ENCODE measurements at places on chromosomes 6 and 20.

DNA sequence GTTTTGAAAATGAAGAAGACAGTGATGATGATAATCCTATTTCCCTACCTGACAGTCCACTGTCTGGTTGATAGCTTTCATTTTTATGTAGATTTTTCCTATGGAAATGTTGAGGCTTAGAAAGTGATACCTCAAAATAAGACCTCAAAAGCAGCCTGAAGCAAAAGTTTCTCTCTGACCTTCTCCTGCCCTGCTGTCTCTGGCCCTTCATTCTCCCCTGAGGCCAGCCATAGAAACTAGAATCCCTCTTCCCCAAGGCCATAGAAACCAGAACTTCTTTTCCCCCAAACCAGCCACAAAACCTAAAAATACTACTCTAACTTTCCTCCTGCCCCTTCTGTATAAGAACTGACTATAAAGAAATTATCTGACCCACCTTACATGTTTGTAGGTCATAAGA lies 52.6 kb upstream of the GCM1 start:
- no peak for DNase-seq

- DNase-seq, result no peak
These were observed 253.0 kb downstream of the QKI start for GRCh38 chr6:163667372-163668060.

- DNase-seq, result no peak
These were observed 35.1 kb upstream of the HS3ST5 start for GRCh38 chr6:114377881-114378280.

GRCh38 chr20:17869295-17869994 lies 99.1 kb downstream of the SNX5 start:
- no peak for DNase-seq

DNA sequence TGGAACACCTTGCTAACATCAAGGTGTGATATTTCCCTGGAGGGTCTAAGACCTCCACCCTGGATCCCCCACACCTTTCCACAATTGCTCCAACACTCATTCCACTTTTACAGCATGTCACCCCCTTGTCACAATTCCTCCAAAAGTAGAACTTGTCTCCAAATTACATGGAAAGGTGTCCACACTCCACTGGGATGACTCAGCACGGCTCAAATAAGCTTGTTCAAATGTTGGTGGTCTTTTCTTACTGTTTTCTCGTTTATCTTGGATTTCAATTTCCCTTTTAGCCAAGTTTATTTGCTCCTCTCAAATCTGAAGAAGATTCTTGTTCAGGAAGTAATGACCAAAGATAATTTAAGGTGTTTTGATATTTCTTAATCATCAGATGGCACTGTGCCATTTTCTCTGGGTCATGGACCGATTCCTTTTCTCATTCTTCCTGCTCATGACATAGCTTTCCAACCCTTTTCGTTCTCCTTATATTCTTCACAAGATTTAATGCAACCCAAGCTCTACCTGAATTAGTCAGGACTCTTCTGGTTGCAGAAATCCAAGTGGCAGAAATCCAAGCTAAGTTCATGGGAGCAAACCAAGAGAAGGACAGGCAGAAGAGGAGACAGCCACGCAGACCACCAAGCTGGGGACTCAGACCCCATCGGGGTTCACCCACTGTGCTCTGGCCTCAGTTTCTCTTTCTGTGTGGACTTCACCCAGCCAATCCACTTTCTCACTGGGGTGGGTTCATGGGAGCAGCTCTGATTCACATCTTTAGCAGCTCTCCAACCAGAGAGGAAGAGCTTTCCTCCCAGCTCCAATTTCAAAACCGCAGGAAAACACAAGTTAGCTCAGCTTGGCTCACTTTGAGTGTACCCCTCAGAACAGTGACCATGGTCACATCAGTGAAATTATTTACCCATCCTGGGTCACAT lies 110.5 kb upstream of the CDYL start:
- DNase-seq, result no peak
